Amygdala (tissue), 56 donors: ENCODE measurements at places on chromosomes 7 and 10.

DNA sequence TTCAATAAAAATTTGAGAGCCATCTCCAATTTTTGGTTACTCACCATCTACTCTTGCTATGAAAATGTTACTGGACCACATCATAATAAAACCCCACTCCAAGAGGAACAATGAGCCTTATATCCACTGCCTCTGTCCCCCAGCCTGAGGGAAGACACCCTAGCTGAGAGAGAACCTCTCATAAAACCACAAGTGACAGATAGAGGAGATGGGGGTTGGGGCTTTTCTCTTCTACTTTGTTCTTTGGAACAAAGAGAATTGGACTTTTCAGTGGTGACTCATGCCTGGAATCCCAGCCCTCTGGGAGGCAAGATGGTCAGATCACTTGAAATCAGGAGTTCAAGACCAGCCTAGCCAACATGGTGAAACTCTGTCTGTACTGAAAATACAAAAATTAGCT, 27.6 kb upstream of the TAS2R16 start:
- no peak for DNase-seq

GRCh38 chr7:131225619-131226513, 101.8 kb upstream of the MKLN1 start:
- DNase-seq: no peak

DNA sequence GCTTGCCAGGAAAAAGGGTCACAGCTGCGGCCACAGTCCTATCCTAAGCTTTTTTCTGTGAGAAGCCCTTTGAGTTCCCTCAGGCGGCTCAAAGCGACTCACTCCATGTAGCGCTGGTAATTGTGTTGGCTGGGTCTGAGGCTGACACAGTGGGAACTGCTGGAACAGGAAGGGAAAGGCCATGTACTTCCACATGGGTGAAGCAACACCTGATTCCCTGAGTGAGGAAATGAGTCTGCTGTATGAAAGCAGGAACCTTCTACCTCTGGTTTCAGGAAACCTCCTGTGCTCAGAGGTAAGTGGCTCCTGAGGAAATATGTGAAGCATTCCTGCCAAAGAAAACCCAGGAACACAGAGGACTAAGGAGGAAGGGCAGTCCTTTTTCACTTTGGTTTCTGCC, 734.6 kb upstream of the SORCS1 start:
- DNase-seq: no peak

GRCh38 chr7:155850766-155851678, 38.8 kb upstream of the SHH start:
- DNase-seq: no peak

DNA sequence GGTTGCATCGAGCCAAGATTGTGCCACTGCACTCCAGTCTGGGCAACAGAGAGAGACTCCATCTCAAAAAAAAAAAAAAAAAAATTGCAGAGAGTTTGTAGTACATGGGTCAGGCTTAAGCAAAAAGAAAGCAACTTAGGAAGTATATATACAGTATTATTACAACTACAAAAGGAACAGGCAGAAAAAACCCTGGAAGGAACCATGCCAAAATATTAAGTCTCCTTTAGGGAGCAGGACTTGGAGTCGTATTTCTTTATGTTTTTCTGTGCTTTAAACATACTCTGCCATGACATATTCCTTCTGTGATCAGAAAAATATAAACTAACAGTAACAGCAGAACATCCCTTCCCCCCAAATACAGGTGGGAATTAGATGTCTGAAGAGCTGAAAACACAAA, 144.4 kb downstream of the CUX1 start:
- DNase-seq: no peak

GRCh38 chr7:153320681-153321080, 561.1 kb downstream of the ACTR3B start:
- DNase-seq: no peak

DNA sequence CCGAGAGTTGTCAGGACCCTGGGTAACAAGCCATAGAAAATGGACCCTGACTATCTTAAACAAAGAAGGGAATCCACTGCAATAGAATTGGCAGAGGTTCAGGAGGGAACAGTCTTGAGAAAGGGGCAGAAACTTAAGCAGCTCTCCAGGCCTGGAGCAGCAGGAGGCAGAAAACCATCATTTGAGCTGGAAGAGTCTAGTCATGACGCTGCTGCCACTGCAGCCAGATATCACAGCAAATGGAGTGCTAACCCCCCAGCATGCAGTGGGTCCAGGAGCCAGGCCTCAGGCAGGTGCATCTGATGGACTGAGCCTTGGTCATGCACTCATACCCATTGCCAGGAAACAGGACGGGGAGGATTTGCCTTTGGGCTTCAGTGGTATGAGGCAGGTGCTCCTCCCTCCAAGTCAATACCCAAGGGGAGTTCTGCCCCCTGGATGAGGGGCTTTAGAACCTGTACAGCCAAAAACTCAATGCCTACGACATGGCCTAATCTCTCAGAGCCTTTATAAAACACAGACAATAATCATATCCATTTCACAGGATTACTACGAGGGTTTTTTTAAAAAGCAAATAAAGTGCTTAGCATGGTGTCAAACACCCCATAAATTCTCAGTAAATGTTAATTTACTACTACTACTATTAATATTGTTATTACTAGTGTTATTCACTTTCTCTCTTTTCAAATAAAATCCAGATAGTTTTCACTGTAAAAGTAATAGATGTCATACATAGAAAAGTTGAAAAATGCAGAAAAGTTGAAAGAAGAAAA, 30.7 kb downstream of the DUSP5 start:
- no peak for DNase-seq

DNA sequence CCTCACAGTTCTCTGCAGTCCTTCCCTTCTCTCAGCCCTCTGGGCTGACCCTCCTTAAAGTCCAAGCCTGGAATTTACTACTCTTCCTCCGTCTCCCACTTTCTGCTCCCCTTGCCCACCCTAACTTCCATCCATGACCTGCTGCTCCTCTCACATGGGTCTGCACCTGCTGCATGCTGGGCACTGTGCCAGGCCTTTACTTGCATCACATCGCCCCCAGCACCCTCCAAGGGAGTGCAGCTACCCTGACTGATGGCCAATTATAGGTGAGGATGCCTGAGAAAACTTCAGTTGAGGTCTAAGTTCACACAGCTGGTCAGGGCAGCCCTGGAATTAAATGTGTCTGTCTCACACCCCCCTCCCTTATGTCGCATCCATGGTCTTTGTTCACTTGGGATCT, 53.6 kb upstream of the ZPBP start:
- no peak for DNase-seq

- DNase-seq: no peak
These were observed 133.0 kb downstream of the CYP26A1 start for GRCh38 chr10:93206652-93207051.

DNA sequence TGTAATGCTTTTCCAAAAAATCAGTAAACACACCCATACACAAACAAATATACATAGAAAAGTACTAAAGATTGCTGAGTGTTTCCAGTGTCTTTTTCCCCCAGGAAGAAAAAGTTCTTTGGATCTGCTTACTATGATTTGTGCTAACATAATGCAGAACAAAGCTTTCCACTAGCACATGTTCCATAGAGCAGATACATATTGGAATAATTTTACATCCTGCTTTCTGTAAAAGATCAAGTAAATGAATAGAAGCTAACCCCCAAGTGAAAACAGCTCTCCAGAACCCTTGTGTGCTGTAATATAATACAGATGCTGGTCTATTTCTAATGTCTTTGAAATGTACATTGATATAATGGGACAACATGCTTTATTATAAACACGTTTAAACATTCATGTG, 125.5 kb downstream of the PON1 start:
- DNase-seq: no peak

- DNase-seq: no peak
These were observed 46.5 kb upstream of the PTN start for GRCh38 chr7:137390076-137390475.

GRCh38 chr10:4427532-4427931, 398.5 kb upstream of the AKR1E2 start:
- DNase-seq: no peak

- DNase-seq: no peak
These were observed 35.0 kb downstream of the NRF1 start for GRCh38 chr7:129646369-129647021.

- DNase-seq: no peak
These were observed 89.9 kb downstream of the WDFY4 start for GRCh38 chr10:48774416-48775205.

GRCh38 chr10:8659982-8660381, 605.5 kb downstream of the GATA3 start:
- DNase-seq: no peak

DNA sequence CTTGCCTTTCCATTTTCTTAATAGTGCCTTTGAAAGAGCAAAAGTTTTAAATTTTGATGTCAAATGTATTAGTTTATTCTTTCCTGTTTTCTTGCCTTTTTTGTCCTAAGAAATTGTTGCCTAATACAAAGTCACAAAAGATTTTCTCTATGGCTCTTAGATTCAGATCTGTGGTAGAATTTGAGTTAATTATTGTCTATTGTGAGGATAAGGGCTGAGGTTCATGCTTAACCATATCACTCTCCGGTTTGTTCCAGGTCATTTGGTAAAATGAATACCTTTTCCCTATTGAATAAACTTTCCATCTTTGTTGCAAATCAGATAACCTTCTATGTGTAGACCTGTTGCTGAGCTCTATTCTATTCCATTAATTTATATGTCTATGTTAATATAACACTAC, 96.0 kb downstream of the NOD1 start:
- DNase-seq: no peak

- DNase-seq: no peak
These were observed 155.4 kb upstream of the ITGB1 start for GRCh38 chr10:33113466-33113865.

GRCh38 chr10:37289833-37290464, 164.6 kb downstream of the ANKRD30A start:
- no peak for DNase-seq

GRCh38 chr7:4196121-4196819, 485.8 kb upstream of the FOXK1 start:
- DNase-seq: no peak

DNA sequence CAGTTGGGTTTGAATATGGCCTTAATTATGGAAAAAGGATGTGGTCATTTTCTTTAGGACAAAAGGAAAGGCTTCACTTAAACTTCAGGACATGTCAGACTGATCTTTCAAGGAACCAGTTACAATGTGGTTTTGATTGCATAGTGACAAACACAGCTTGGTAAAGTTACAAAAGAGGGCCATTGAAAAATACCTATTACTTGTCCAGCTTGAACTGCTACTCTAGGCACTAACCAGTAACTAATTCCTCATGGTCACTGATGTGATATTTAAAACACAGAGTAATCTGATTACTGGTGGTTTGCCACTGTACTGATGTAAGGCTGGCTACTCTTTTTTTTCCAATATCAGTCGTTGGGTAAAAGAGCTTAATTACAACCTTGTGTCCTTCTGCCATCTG, 22.6 kb downstream of the TES start:
- no peak for DNase-seq

GRCh38 chr7:41890631-41891274, 187.9 kb upstream of the INHBA start:
- DNase-seq: no peak

- no peak for DNase-seq
These were observed 150.8 kb downstream of the PFKFB3 start for GRCh38 chr10:6353526-6353925.

DNA sequence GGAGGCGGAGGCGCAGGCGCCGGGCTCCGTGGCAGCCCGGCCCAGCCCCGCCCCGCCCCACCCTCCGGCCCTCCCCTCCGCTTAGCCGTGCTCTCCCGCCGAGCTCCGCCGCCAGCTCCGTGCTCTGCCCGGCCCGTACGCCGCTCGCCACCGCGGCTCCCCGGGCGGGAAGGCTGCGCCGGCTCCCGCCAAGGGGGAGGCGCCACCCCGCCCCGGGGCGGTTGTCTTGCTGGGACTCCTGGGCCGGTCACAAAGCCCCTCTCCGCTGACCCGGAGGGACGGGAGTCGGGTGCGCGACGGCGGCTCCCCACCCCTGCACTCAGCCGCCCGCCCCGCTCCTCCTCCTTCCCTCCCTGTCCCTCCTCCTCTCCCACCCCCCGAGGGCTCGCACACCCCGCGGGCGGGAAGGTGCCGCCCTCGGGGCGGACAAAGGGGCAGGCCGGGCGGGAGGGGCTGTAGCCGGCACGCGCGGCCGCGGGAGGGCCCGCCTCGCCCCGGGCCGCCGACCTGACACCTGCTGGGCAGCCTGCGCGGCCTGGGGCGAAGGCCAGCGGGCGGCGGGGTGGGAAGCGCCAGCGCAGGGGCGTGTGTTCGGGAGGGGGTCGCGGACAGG, 11.5 kb upstream of the SP8 start:
- no peak for DNase-seq

DNA sequence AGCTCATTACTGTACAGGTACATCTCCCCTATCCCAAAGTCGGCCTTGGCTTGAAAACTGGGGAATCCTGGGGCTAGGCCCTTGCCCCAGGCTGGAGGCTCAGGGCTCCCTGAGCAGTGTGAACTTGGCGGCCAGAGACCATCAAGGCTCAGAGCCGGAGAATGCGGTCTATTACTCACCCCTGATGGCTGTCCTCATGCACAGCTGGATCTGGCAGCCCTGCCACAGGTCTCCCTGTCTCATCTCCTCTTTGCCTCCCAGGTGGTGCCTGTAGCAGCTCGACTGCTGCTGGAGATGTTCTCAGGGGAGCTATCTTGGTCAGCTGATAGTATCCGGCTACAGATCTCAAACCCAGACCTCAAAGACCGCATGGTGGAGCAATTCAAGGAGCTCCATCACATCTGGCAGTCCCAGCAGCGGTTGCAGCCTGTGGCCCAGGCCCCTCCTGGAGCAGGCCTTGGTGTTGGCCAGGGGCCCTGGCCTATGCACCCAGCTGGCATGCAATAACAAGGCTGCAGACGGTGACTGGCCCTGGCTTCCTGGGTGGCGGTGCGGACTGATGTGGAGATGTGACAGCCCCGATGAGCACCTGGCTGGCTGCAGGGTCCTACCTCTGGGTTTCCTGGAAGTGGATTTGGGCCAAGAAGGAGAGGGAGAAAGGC, 10.7 kb downstream of the IRF5 start:
- no peak for DNase-seq

DNA sequence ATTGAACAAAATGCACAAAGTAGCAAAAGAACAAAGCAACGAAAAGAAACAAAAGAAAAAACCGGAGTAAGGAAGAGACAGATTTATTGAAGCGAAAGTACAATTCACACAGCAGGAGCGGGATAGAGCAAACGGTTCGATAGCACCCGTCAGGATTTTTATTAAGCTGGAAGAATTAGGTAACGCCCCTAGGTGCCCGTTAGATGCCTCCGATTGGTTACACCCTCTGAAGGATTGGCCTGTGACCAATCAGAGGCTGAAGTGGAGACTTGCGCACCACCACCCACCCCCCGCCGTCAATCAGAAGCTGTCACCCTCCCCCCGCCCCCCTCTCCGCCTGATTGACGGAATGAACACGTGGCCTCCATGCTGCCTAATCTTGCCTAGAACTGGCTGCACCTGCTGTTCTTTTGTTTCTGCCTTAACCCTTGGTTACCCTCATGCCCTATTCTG, 16.8 kb downstream of the OCM2 start:
- no peak for DNase-seq
